NCI-H1417 treated with DMSO at 0.1 percent for 48 hours (cell line): ENCODE measurements at places on chromosomes 2 and 18.

DNA sequence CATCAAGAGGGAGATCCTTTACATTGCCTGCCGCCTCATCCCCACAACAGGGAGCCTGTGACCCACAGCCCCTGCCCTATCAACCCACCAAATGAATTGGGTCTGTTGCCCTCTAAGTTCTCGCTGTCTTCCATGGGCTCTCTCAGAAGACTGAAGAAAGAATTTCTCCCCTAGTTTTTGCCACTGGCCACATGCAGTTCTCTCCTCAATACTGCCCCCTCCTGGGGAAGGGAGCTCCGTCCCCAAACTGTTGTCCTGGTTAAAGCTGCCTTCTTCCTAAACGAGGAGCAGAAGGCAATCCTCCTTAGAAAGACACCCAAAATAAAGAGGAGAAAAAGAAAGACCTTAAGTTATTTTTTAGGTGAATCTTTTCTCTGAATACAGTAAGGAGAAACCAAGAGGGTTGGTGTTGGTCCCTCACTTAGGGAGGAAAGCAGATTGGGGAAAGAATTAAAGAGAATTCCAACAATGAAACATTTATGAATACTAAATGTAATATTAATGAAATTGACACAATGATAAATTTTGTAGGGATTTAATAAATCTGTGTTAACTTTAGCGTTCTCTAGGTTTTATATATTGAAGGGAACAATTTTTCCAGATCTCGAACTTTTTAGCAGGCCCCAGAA is 31.1 kb upstream of the SATB2 start:
- DNase-seq: no peak

GRCh38 chr18:54613174-54613573 is 22.1 kb downstream of the DYNAP start:
- no peak for DNase-seq

DNA sequence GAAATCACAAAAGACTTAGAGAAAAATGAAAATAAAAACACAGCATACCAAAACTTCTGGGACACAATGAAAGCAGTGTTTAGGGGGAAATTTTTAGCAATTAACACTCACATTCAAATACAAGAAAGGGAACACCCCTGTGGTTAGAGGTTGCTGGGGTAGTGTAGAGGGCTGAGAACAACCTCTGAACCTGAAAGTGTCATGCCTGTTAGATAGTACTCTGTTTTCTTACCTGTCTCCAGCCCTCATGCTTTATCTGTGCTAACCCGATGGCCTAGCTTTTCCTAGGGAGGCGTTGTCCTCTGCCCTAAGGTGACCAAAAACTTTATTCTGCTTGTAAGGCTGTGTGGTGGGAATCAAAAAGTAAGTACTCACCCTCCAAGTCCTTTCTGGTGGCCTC is 122.6 kb upstream of the OTX1 start:
- DNase-seq: no peak

GRCh38 chr2:102764083-102764482 is 2.3 kb downstream of the TMEM182 start:
- DNase-seq: no peak

DNA sequence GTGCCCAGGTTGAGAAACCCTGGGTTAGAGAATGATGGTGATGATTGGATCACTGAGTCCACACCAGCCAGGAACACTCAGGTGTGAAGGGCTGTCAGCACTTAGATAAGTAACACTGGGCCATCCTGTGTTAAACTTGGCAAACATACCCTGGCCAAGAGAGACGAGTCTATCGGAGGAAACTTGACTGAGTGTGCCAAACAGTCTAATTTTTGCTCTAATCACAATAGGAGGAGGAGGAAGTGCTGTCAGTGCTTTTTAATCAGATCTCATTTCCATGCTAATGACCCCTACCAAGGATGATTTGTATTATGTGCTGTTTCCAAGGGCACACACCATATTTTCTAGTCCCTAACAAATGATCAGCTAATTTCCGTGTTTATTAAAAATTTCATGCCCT is 63.8 kb upstream of the SEC11C start:
- DNase-seq: no peak

GRCh38 chr18:31598021-31598805 is 6.5 kb downstream of the TTR start:
- no peak for DNase-seq

DNA sequence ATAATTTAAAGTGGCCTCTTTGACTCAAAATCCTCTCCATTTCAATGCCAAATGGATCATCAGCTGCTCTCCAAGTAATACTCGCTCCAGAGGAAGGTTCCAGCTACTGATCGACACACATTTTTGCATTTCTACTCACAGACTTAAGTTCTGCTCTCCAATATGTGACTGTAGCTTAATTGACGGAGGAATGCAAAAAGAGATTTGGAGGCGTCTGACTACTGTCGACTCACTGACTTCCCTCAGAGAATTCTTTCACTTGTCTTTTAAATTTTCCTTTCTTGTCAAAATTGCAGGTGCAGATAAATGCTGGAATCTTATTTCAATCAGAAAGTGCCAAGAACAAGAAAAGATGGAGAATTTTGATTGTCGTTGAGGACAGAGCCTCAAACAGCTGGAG is 84.1 kb upstream of the PAPOLG start:
- DNase-seq: no peak

- DNase-seq: no peak
These were observed 29.7 kb downstream of the INPP5D start for GRCh38 chr2:233089851-233090250.

- DNase-seq: no peak
These were observed 6.8 kb upstream of the CTAGE1 start for GRCh38 chr18:22424565-22424963.

DNA sequence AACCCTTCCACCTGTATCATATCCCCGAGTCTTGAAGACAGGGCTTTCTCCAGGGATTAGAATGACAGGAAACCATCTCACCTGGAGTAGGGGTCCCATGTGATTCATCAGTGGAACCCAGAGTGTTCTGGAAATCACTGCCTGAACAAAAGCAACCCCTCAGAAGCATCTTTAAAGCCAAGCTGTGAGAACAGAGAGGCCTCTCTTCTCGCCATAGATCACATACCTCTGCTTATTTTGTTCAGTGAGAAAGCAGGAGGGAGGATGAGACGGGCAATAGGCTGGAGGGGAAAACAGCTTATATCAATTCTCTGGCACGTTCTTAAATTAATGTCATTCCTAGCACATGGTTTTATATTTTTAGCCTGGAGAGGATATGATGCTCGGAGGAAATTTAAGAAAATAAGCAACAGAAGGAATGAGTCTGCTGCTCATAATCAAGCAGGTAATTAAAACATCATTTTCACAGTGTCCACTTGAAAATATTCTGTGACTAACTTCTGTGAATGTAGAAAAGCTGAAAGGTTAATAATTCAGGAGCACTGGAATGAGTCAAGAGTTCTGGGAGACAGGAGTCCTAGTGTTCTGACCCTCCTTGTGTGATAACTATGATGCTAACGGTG is 213.6 kb upstream of the SP5 start:
- no peak for DNase-seq

DNA sequence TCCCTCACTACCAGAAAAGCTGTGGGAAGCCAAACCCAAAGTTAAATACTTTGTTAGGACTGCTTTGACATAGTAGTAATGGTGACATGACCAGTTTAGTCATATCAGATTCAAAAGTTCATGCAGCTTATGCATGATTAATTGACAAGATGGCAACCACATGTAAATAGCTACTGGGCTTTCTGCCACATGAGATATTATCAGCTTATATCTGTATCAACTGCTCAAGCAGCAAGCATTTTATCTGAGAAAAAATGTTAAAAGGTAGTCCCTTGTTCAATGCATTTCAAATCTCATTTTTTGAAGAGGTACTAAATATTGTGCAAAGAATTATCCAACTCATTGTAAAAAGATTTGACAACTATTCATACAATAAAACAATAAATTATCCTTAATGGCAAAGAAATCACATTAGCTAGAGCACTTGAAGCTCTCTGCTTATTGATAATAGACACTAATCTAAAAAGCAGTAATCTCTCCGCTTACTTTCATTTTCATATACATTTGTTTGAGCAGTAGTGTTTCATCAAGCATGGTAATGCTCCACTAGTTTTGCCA is 993.6 kb upstream of the NXPH2 start:
- DNase-seq: no peak

DNA sequence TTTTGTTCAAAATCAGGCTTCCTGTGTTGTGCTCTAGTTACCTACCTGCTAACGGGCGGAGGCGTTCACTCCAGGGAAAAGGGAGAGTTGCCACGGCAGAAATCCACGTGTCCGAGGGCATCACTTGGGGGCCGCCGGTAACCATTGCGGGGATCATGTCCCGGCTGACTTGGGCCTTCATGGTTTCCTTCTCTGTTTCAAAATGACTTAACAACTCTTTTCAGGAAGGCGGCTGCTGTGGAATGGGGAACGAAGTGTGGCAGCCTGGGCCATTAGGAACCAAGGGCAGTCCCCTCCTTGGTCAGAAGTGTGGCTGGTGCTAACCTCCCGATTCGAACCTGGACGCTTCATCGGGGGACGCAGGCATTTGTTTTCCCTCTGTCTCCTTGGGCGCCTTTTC is 56.8 kb downstream of the INPP5D start:
- no peak for DNase-seq

DNA sequence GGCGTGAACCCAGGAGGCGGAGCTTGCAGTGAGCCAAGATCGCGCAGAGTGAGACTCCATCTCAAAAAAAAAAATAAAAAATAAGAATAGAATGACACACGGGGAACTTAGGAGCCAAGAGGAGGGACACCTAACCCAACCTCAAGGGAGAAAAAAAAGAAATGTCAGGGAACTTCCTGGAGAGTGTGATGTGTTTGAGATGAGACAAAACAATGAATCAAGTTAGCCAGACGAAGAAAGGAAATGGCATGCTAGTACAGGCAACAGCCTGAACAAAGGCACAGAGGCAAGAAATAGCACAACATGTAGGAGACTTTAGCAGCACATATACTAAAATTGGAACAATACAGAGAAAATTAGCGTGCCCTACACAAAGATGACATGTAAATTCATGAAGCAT is 36.7 kb upstream of the PAPOLG start:
- DNase-seq: no peak

DNA sequence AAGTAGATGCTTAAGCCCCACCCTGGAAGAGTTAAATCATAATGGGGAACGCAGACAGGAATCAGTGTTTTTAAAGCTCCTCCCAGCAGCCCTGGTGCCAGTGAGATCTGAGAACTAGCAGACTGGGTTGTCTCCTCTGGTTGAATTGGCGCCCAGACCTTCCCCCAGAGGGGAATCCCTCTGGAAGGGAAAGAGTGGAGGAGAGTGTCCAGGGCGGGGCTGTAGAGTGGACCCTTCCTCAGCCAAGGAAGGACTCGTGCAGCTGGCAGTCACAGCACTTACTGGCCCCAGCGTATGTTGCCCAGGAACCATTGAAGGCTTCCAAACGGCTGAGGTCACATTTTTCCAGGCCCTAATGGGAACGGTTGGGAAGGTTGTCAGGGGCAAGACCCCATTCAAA is 62.5 kb downstream of the TGOLN2 start:
- DNase-seq: no peak

DNA sequence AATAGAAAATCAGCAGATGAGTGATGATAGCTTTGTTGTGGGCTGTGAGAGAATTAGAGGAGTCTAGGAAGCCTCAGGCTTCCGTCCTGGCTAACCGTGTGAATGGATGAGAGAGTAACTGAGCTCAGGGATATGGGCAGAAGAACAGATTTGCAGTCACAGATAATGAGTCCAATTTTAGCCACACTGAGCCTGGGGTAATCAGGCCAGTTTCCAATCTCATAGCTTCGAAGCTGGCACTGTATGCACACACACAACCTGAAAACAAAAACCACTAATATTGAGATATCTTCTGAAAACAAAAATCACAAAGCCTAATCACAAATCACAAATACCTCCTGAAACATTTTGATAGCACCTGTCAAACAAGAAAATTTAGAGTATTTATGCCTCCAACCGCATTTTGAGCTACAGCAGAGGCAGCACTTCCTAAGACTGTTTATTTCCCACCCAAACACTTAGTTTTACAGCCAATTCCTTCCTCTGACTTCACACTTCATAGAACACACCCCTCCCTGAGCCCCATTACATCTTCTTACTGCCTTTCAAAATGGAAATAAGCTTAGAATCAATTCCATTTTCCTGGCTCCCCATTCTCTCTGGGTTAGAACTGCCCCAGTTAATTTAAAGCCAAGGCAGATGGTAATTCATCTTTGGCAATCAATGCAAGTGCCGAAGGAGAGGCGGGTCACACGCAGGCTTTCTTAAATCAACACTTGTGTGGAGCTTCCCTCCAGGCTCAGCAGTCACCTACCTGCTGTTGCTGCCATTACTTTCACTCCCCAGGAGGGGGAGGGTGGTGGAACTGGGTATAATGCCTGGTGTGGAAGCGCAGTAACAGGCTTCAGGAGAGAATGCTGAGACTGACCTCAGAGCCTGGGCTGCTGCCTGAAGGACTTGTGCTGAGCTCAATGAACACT is 18.9 kb downstream of the TTR start:
- DNase-seq: no peak

- no peak for DNase-seq
These were observed 167.3 kb upstream of the GLI2 start for GRCh38 chr2:120568089-120568974.

- DNase-seq: no peak
These were observed 32.8 kb downstream of the FAM124B start for GRCh38 chr2:224369028-224369632.

GRCh38 chr18:46302528-46303485 is 198.6 kb downstream of the HAUS1 start:
- DNase-seq: no peak

DNA sequence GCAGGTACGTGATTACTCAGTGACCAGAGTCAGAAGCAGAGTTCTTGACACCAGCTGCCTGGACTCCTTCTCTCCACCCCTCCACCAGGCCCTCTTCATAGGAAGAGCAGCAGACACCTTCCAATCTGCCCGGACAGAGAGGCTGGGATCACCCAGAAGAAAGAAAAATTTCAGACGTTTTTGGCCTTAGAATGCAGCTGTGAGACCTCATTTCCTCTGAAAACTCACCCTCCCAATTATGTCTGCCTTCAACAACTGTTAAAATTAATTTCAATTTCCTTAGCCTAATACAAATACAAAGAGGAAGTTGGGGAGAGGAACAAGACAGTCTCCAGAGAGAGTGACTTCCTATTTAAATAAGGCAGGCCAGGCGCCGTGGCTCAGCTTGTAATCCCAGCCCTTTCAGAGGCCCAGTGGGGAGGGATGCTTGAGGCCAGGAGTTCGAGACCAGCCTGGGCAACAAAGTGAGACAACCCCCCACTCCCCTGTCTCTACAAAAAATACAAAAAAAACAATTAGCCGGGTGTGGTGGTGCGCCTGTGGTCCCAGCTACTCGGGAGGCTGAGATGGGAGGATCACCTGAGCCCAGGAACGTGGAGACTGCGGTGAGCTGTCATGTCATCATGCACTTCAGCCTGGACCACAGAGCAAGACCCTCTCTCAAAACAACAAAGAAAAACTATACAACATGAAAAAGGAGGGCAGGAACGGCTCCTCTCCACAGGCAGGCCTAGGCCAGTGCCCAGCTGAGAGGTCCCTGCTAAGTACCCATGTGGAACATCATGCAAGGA is 1.6 kb downstream of the SLC66A2 start:
- no peak for DNase-seq

- no peak for DNase-seq
These were observed 738.2 kb downstream of the MBD2 start for GRCh38 chr18:53486296-53486695.

- DNase-seq: no peak
These were observed 1.1 kb upstream of the DARS1 start for GRCh38 chr2:135986507-135986906.

- no peak for DNase-seq
These were observed 108.3 kb upstream of the PPP1CB start for GRCh38 chr2:28643327-28643726.

- DNase-seq: no peak
These were observed 53.6 kb downstream of the STRN start for GRCh38 chr2:36912695-36913094.
